HCEC 1CT (cell line): ENCODE measurements at places on chromosomes 6 and 20.

DNA sequence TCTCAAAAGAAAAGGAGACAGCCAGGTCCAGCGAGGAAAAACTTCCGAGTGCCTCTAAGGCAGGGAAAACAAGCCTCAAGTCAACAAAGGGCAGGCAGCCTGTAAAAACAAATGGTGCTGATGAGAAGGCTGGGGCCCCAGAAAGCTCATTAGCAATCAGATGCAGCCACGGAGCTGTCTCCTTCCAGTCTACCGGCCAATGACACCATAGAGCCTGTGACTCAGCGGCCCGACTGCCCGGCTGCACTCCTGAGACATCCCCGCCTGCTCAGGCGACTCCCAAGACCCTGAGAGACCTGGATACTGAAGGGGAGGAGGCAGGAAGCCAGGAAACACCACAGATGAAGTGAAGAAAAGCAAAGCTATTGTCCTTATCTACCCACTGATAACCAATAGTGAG is 120.1 kb upstream of the HDDC2 start:
- DNase-seq, result no peak

GRCh38 chr20:57395111-57395966 is 4.1 kb downstream of the RBM38 start:
- no peak for DNase-seq

- no peak for DNase-seq
These were observed 59.5 kb downstream of the PLEKHG1 start for GRCh38 chr6:150659046-150659763.

DNA sequence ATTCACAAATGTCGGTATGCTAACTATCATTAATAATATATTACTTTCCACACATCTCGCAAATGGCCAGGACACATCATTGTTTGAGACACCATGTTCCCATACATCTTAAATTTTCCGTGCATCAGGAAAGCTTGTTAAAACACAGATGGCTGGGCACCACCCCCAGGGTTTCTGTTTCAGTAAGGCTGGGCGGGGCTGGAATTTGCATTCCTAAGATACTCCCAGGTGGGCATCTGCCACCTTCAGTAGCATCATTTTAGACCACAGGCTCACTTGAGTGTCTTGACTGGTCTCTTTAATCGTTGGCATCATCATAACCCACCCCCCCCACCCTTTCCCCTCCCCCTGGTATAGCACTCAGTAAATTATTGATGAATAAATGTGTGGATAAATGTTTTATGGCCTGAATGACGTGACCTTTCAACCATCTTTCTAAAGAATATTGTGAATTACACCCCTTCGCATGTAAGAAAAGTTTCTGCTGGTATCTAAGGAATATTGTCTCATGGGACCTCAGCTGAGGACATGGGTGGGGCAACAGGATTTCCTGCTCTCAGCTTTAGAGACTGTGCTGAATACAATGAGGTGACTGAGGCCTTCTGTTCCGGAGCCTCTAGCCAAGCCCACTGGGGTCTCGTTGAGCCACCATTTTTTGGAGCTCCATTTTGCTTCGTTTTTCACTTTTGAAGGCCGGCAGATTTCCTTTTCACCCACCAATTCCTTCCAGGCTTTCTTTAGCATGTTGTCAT is 124.1 kb upstream of the NEDD9 start:
- DNase-seq, result no peak

- peak; percentile 61 for DNase-seq
These were observed 5.5 kb upstream of the HLA-E start for GRCh38 chr6:30483677-30484279.
